Esophagus squamous epithelium (tissue), 5 donors: ENCODE measurements at places on chromosomes 12 and 14.

DNA sequence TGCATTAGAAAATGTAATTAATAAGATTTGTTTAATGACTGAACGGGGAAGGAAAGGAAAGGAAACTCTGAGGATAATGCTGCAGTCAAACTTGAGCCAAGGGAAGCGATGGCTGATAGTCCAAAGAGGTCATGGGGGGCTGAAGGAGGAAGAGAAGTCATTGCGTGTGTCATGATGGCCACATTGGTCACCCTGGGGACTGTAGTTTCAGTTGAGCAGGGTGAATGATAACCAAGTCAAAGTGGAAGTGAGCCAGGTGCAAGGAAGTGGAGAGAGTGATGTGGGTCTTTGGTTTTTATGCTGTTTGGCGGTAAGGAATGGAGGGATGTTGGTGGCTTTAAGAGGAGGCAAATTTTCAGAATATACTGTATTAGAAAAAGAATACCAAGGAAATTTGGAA is 21.6 kb downstream of the C12orf75 start:
- no peak for DNase-seq

DNA sequence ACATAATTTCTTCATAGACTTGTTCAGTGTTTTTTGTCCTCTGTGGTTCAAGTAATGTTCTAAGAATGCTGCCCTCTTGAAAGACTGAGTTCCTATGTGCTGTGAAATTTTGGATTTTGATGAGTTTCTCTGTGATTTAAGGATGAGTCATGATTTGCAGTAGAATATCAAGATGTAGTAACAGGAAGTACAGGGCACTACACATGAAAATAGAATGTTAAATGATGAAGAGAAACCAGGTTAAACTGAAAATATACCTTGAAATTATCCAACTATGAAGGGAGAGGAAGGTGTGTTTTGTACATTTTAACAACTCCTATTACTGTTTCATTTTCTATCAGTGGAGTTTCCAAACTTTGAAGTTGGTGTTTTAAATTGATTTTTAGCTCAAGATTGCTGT is 4.8 kb downstream of the ELK3 start:
- DNase-seq, result no peak

- no peak for DNase-seq
These were observed 229.9 kb downstream of the AKAP6 start for GRCh38 chr14:32559048-32559447.

DNA sequence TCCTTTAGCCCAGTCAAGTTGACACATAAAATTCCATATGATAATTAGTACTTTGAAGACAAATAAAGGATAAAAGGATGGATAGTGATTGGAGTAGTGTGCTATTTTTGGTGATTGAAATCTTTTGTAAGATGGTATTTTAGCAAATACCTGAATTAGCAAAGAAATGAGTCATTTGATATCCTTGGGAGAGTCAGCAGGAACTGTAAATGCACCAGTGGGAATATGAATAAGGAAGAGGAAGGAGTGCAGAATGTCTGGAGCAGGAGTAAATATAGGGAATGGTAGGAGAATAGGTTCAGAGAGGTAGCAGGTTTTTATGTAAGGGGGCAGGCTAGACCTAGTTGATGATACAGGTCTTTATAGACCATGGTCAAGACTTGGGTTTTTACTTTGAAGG is 75.0 kb downstream of the TRMT5 start:
- DNase-seq, result no peak

GRCh38 chr12:106094304-106094703 is 44.5 kb downstream of the NUAK1 start:
- DNase-seq, result no peak

GRCh38 chr14:91728616-91729183 is 3.2 kb downstream of the CATSPERB start:
- DNase-seq, result no peak

DNA sequence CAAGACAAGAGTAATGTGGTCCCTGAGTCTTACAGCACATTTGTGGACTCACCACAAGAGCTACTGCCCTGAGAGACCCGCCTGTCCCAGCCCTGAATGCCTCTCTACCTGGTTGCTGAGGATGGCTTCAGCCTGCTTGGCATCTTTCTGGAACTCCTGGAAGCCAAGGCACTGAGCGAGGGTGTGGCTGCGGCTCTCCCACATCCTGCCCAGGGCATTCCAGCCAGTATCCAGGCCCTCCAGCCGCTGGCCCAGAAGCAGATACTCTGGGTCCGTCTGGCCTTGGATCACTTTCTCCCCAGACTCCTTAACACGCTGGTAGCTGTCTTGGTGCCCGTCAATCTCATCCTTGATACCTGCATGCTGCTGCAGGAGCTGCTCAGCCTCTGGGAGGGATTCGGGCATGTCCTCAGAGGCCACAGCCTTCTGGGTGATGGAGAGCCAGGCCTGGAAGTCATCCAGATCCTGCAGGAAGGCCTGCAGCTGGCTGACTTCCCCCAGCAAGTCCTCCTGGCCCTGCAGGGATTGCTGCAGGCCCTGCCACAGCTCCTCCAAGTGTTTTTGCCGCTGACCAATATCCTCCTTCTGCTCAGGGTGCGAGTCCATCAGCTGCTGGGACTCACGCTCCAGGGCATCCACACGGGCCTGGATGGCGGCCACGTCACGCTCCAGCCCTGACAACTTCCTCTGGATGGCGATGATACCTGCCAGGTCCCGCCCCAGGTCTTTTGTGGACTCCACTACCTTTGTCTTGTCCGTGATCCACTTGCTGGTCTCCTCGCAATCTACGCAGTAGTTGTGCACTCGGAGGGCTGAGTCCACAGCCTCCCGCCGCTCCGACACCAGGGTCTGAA is 82.3 kb downstream of the PLEKHG3 start:
- DNase-seq, result no peak
